ENCODE measurements at places on chromosomes 7 and 10.

DNA sequence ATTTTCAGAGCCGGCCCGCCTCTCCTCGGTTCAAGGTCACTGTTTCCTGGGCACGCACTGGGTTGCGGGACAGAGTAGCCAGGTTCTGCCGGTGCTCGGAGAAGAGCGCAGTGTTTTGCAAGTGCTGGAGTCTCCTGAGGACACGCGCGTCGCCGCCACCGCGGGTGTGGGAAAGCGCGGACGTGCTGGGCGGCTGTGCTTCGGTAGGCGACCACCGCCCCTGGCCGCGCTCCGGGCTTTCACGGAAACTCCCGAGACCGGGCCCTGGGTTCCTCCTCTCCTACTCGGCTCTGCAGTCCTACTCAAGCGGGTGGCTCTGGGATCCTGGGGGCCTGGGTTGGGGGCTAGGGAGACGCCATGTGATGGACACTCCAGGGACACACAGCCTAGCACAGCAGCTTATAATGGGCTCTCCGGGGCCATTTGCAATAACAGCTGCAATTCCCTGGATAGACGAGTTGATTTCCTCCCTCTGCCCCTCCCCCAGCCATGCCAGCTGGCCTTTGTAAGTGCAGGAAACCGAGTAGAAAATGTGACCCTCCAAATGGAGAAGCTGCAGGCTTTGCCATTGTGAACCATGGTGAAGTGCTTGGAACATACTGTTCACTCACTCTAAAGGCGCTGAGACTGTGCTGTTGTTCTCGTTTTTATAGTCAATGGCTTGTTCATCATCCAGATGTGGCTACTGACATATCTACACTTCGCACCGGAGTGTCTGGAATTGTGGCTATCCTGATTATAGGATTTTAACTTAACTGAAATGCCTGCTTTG lies 2.1 kb downstream of the FRAT1 start:
- peak; percentile 68 for DNase-seq

DNA sequence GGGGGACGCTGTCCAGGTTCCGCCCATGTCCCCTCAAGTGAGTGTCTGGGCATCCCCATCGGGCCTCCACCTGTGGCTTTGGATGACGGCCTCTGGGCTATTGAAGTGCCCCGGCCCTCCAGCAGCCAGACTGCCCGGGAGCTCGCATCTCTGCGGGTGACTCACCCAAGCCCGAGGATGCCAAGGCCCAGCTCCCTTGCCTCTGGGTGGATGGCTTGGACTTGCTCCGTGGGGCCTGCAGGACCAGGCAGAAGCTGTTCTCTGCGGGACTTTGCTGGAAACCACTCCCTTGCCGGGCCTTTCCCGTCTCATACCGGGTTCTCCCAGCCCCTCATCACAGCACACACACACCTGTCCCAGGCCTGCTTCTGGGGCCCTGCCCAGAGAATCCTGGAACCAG lies 22.4 kb downstream of the DPYSL4 start:
- no peak for DNase-seq

DNA sequence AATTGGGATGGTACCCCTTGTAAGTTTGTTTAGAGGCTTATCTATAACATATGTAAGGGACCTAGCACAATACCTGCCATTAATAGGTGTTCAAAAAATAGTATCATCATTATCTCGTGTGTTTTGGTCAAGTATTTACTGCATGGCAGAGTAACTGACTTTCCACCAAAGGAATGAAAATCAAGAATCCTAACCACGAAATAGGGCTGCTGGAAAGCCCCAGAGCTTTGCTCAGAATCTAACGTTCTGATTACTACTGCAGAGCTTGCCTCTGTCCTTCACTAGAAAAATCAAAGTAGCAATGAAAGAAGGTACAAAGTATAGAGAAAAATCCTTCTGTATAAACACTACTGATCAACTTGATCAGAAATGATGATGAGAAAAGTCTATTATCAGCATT lies 34.9 kb downstream of the DCLRE1C start:
- DNase-seq, result no peak

- no peak for DNase-seq
These were observed 42.2 kb downstream of the MYPN start for GRCh38 chr10:68151453-68151852.

DNA sequence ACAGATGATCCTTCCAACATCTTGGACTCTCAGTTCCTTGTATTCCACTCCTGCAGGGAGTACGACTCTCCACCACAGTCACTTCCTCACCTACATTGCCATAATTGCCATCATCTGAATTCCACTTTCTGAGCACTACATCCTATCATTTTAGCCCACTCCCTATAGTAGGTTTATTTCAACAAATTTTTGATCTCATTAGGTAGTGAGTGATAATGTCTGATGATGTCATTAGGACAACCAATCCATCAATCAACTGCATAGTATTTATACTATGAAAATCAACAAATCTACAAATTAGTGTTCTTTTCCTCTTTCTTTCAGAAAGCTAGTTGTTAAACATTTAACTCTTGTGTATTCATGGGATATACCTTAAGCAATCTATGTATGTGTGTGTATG lies 13.7 kb upstream of the TRA2A start:
- DNase-seq, result no peak

DNA sequence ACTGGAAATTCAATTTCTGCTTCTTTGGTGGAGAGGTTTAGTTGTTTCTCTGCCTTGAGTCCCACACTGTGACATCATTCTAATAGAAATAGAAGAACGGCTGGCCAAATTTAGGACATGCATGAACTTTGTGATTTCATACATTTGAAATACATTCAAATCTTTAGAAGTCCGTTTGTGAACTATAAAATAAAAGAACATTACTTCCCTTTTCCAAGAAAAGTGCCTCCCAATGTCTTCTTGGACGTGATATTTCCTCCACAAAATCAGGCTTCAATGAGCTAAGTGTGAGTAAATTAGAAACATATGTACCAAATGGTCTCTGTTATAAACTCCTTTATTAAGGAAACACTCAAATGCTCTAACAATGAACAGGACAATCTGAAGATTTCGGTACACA lies 314.5 kb upstream of the AKR1E2 start:
- no peak for DNase-seq

GRCh38 chr10:77310288-77310840 lies 327.2 kb downstream of the KCNMA1 start:
- no peak for DNase-seq

- no peak for DNase-seq
These were observed 18.9 kb upstream of the NRP1 start for GRCh38 chr10:33353334-33353733.

DNA sequence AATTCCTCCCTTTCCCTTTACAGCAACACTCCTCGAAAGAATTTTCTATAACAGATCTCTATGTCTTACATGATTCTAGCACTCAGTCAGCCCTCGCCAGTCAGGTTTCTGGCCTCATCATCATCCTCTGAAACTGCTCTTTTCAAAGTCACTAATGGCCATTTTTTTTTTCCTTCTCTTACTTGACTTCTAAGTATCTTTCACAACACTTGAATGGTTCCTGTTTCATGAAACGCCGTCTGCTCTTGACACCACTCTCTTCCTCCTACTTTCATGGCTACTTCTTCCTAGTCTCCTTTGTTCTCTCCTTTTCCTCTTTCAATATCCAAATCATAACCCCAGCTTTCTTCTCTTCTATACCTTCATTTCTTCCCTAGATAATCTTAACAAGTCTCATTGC lies 100.5 kb upstream of the NRP1 start:
- DNase-seq, result no peak

DNA sequence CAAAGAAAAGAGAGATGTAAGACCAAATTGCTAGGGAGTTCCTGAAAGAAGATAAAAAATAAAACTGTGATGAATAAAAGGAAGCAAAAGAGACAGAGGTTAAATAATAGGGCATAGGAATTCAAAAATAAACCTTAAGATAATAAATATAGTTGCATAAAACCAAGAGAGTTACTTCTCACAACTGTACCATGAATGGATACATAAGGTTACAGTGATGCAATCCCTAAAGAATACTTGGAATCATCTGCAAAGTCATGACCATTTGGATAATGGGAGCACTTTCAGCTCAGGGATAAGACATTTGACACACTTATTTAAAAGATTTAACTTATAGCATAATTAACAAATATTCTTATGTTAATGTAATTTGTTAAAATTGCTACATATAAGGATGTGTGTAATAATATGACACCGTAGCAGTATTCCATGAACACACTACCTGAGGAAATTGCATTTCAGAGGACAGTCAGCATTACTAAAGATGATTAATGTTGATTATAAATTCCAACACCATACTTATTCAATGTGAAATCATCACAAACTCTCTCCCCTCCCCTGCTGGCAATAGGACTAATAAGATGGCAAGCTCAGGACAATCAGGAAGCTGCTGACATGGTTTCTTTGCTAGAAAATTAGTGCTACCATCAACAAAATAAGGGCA lies 202.1 kb upstream of the AKR1E2 start:
- no peak for DNase-seq

GRCh38 chr7:2546776-2547586 lies 8.3 kb downstream of the BRAT1 start:
- DNase-seq, result no peak

DNA sequence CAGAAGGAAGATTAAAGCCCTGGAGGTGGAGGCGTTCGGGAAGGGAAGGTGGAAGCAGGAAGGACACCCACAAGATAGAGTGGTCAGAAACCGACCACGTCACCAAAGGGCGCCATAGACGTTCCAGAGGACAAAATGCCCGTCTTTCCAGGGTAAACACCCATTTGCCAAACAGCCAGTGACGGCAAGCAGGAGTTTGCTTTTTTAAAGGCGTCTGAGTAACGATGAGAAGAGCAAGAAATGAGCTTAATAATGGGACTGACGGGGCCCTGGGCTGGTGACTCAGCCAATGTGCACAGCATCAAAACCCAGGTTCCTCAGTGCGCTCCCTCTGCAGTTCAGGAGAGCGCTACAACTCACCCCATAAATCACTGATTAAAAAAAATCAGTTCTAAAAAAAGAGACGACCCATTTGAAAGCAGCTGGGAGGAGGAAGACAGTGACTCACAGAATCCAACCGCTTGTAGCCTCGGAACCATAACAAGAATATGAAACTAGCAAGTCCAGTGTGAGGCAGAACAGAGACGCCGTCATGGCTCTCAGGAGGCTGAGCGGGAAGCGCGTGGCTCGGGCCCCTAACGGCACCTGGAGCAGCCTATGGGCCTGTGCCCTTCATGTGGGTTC lies 5.9 kb downstream of the DIP2C start:
- DNase-seq, result peak; percentile 89

DNA sequence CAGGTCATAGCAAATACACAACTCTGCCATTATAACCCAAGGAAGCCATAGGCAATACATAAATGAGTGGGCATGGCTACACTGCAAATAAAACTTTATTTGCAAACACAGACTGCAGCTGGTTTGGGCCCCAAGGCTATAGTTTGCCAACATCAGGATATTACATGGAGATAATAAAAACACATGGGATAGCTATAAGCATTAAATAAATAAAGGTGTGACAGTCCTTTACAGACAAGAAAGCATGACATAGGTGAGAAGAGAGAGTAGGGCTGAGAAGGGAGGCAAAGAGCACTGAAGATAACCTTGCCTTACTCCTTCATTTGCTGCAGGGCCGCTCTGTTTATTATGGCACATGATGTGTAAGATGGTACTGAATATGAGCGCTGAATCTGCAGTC lies 135.1 kb upstream of the GHITM start:
- DNase-seq, result no peak

DNA sequence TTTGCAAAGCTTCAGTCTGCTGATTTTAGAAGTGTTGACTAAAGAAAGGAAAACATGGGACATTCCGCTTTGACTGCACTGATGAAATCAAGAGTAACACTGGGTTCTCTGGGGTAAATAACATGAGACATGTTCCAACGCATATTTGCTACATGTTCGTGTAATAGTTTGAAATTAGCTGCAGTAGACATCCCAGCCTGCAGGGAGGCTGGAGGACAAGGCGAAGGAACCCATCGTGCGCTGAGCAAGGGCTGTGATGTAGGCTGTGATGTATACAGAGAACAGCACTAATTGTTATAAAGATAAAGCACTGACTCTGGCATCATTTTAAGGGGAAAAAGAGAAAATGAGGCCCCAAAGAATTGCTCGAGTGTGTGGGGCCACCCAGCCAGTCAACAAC lies 40.3 kb downstream of the SFMBT2 start:
- no peak for DNase-seq

- no peak for DNase-seq
These were observed 232.7 kb downstream of the IMMP2L start for GRCh38 chr7:111329367-111330234.

DNA sequence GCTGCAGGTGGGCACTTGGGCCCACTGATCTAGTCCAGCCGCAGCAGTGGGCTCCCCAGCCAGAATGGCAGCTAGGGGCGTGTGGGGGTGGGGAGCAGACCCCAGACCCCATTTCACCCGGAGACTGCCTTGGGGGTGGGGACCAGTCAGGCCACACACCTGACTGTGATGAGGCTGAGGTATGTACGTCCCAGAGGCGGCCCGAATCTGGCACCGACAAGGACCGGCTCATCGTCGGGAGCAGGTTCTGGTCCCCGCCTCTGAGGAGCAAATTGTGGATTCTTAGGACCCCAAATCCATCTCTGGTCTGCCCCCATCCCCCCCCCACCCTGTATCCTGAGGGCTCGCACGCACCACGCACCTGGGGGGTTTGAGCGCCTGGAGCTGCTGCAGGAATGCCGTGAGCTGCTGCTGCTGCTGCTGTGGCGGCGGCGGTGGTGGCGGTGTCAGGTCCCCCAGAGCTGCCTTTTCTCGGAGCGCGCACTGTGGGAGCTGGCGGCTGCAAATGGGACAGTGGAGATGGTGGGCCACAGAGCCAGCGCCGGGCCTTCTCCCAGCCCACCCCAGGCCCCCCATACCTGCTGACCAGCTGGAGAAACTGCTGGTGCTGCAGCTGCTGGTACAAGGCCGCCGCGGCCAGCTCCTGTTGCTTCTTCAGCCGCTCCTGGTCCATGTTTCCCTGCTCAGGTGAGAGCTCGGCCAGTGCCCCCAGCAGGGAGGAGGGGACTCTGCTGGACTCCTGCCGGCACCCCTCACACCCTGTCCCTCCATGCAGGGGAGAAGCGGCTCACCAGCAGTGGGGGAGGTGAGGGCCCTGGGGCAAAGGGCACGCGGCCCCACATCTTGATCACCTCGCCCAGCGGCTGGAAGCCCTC lies 10.2 kb downstream of the GIGYF1 start:
- DNase-seq, result no peak

- DNase-seq, result no peak
These were observed 266.9 kb downstream of the NEBL start for GRCh38 chr10:20630092-20630643.

DNA sequence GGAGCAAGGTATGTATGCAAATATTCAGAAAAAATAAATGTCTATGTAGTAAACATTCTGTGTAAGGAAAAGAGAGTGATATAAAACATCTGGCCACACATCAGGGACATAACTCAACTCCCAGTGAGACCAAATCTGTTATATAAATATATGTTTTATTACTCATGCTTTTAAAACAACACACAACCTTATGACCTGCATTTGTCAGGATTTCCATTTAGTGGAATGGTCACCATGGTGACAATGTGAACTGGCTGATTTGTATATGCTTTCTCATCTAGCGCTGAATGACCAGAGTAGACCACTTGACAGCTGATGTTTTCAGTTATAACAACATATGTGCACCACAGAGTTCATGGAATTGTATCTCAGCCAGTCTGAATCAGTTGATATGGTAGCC lies 551.7 kb downstream of the HTR7 start:
- peak; percentile 67 for DNase-seq
